ENCODE measurements at places on chromosomes 5 and 9.

DNA sequence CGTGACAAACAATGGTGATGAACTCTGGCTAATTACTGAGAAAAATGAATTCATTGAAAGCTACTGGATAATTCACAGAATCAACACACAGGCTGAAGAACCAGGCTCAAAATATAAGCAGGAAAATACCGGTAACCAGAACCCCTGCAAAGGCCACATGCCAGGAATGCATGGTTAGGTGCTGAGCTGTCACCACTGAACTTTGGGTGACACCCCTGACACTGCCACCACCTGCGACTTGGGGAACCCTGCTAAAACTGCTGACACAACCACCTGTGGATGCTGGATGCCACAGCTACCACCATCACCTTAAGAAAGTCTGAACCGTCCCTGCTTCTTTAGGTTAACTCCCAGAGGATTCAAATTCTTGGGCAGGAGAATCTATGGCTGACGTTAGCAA lies 72.0 kb upstream of the NR4A3 start:
- no peak for DNase-seq

DNA sequence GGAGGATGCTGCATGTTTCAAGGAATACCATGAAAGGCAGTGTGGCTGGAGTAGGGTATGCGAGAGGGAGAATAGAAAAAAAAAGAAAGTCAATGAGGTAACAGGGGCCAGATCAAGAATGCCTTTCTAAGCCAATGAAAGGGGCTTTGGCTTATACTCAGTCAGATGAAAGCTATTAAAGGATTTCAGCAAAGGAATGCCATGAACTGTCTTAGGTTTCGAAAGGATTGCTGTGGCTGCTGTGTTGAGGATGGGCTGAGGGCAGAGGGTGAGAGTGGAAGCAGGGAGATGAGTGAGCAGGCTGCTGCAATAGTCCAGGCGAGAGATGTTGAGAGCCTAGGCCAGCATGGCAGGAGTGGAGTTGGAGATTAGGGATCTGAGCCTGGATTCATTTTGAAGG lies 135.4 kb upstream of the CKMT2 start:
- no peak for DNase-seq

DNA sequence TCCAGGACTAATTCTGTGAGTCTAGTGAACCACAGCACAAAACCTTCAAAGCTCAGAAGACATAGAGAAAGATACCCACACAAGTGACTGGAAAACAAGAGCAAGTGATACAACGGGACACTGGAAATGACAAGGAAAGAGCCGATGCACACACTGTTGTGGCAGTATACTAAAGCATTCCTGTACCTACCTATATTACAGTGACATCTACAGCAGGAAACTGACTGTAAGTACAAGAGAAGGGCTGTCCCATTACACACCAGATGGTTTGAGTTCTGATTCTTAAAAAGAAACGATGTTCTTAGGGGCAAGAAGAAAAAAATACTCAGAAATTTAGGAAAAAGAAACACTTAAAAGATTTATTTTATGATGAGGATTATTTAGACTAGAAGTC lies 18.5 kb downstream of the TMEM245 start:
- no peak for DNase-seq

DNA sequence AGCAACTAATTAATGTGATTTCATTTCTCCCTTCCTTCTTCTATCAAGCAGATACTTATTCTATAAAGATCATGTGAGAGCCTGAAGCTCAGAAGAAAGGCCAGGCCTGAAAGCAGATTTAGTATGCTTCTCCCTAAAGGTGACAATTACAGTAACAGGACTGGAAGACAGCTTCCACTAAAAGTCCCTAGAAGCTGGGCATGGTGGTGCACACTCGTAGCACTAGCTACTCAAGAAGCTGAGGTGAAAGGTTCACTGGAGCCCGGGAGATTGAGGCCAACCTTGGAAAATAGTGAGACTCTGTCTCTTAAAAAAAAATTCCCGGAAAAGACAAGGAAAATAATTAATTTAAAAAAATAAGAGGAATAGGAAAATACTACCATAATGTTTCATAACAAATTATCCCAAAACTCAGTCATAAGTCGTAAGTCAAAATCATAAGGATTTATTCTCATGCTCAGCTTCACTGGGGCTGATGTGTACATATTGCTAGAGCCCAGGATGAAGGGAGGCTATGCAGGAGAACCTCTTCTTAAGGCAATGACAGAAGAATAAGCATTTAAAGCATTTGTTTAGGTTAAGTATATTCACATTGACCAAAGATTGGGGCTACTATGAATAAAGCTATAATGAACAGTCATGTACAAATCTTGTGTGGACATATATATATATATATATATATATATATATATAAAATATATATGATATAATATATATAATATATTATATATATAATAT lies 210.8 kb upstream of the SMARCA2 start:
- DNase-seq, result no peak

- DNase-seq, result no peak
Measured at GRCh38 chr5:54524082-54524481, 6.5 kb downstream of the SNX18 start.

GRCh38 chr5:177486256-177486655 lies 11.1 kb downstream of the PDLIM7 start:
- no peak for DNase-seq

- DNase-seq, result no peak
Measured at GRCh38 chr5:38896760-38897159, 50.9 kb downstream of the OSMR start.

DNA sequence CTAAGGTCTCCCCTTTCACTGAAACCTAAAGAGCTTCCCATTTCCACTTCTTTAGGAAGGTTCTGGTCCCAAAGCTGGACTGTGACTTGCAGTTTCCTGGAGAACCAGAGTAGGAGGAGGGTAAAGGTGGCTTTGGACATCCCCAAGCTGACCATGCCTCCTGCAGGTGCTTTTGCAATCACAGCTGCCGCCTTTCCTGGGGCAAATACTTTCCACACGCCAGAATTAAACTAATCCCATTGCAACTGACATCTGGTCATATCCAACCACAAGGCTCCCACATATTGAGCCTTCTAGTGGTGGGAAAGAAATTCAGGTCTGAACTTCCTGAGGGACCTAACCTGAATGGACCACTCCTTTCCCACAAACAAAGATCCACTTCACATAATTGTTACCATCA lies 92.7 kb downstream of the NRG2 start:
- DNase-seq, result no peak

DNA sequence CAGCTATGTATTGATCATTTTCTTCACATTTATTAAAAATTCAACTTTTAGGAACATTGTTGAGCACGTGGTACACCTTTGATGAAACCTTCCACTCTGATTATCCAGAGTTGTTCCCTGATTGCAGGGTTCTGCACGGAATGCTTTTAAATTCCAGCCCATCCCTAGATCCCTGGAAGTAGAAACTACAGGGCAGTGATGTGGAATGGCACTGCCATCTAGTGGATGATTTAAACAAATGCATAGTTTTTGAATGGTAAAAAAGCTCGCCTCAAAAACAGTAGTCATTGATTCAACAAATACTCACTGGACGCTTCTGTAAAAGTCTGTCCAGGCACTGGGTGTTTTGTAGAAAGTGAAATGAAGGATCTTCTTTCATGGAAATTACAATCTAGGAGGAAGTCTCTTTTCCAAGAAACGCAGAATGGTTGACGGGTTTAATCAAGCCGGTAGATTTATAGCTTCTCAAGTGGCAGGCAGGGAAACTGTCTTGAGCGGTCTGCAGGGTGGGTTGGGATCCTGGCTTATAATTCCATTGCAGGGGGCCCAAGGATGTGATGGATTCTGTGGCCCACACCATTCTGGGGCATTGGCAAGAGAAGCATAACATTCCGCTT lies 118.4 kb downstream of the ARHGAP26 start:
- peak; percentile 24 for DNase-seq

DNA sequence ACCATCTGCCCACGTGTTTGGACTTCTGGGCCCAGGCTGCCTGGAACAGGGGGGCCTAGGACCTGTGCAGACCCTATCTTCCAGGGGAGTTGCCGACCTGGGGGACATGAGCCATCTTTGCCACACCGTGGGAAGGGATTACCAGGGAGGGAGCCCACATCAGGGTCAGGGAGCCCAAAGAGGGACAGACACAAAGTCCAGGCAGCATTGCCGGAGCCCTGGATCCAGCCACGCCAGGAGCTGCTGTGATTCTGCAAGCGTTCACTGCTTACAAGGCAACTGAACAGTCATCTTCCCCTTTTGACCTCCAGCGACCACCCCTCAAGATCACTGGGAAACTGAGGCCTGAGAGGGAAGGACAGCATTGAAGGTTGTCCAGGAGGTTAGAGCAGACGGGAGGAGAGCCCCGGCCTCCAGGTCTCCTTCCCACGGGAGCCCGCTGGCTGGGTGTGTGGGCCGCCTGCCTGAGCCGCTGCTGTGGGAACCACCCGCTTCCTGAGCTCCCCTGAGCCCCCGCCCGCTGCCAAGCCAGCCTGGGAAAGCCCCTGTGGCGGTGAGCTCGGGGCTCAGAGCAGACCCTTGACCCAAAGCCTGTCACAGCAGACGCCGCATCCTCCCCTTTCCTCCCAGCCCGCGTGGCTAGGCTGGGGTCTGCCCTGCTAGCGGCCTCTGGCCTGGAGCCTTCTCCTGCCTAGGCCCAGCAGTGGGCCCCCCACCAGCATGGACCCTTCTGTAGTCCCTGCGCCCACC lies 17.1 kb upstream of the NOTCH1 start:
- no peak for DNase-seq

DNA sequence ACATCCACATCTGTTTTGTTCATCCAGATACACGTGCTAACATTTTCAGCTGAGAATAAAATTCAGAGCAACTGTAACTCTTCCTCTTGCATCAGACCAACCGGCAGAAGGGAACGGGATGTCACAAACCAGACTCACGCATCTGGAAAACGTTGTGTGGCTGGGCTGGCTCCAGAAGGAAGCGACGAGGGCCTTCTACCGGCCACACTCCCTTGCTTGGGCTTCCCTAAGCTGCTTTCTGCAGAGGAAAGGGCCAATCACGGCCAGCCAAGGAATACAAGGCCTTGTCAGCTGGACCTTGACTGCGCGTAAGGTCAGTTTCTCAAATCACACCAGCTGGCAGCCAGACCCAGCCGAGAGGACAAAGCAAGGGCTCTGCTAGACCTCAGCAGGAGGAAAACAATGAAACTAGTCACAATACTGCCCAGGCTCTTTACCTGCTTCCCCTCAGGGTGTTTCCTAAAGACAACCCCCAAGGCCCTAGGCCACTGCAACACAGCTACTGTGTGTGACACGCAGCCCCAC lies 106.1 kb downstream of the THBS4 start:
- DNase-seq, result no peak

- no peak for DNase-seq
Measured at GRCh38 chr5:60372786-60373185, 327.2 kb downstream of the DEPDC1B start.

DNA sequence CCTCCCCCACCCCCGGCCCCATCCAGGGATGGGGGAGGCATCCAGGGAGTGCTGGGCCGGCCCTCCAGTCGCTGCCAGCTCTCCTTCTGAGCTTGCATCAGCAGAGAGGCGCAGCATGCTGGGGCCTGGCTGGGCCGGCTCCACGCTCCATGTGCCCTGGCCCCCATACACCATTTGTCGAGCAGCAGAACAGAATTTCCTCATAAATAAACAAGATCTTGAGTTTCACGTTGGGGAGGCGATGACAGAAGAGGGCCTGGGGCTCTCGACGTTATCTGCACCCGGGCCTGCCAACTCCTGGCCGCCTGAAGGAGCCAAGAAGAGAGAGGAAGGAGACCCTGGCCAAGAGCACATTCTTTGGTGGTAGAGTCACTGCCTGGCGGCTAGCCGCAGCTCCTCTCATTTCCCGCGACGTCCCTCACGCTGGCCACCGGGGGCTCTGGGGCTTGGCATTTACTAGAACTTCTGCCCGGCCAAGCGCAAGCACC lies 177.0 kb downstream of the FGF18 start:
- DNase-seq, result no peak

- no peak for DNase-seq
Measured at GRCh38 chr5:69238760-69239251, 4.1 kb downstream of the CDK7 start.

Measured in hematopoietic multipotent progenitor cell treated with erythropoietin and hydrocortisone succinate and interleukin-3 and kit ligand, for 17 days (in vitro differentiated cells).